ENCODE measurements at places on chromosomes 2 and 18. TPM values are rescaled to one million over a fixed set of nuclear protein-coding genes. Genes with fewer than 3 reads are reported as not detected.

DNA sequence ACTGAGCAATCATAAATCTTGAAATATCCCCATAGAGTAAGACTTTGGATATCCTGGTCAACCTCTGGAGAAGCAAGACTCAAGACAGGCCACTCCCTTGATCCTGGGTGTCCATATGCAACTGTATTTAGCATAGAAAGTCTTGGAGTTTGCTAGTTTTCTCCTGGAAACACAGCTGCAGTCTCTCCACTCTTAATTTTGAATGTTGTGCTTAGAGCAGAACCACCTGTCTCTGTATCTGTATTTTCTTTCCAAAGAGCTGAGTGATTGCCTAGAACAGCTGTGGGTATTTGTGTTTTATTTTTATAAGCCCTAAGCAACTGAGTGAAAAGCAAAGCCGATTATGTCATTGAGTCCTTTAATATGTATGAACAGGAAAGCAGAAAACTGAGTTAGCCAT is 64.1 kb upstream of the ADAM23 start:
- no peak for DNase-seq

DNA sequence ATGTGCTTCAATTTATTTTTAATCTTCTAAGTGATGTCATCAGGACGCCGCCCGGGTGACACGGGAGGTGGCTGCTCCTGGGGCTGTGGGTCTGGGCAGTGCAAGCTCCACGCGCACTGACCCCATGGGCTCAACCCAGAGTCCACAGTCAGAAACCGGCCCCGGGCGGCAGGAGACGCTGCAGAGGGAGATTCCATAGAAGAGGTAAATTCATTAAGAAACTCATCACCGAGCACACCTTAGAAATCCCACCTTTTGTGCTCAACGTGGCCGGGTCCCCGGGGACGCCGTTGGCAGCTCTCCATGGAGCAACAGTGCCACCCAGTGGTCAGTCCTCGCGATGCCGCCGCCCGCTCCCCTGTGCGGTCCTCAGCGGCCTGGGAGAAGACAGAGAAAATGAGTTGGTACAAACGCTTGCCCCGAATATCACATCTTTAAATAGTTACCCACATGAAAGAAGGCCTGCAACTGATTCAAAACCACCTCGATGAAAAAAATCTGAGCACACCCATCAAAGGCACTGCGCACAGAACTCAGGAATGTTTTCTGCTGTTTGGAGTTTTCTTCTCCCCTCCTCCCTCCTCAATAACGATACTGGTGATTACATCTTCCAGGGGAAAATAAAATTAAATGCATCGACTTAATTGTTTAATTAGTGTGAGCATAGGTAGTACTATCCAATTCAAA is 92.6 kb downstream of the CMPK2 start:
- DNase-seq, result peak; percentile 70

The UGT1A4 gene
- 23.2 TPM for total RNA-seq

The RAMP1 gene
- total RNA-seq, result 49.0 TPM

GRCh38 chr2:81647715-81648230 is 1343.2 kb upstream of the LRRTM1 start:
- DNase-seq, result no peak

GRCh38 chr2:11907190-11907589 is 160.8 kb downstream of the LPIN1 start:
- no peak for DNase-seq

DNA sequence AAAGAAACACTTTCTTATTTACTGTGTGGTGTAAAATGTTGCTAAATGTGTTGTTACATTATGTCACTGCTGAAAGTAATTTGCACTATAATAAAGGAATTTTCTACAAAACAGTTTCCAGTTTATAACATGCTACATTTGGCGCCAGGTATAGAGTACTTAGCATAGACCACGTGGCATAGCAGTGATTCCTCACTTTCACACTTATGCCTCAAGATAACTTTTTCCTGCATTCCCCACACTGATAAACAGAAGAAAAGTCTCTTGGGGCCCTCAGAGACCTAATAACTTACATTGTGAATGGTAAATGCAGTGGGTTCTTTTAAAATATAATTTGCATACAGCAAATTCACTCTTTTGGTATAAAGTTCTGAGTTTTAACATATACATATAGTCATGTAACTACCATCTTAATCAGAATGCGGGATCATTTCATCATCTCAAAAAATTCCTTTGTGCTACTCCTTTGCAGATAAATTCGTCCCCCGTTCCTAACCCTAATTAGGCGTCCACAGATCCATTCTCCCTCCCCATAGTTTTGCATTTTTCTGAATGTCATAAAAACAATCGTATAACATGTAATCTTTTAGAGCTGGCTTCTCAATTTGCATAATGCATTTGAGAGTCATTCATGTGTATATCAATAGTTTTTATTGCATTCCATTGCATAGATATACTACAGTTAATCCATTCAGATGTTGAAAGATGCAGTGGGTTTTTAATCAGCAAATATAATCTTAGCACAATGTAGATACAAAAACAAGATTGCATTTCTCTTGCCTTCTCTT is 7.5 kb downstream of the LGALSL start:
- no peak for DNase-seq

The POTEE gene
- total RNA-seq, result 0.29 TPM

DNA sequence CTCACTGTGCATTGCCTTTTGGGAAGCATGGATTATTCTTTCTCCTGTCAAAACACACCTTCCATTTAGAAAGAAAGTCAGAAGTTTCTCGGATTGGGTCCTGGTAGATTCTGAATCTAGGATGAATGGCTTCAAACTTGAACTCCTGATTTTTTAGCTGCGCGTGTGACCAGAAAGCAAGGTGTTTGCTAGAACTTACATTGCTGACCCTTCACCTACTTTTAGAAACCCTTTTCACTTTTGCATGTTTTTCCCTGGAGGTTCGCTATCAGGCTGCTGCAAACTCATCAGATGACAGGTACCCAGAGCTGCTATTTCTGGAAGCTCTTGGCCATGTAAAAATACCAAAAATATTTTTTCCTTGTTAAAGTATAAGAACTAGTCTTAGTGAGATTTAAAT is 132.0 kb downstream of the QPCT start:
- no peak for DNase-seq

The SCN1A gene
- not detected for total RNA-seq

DNA sequence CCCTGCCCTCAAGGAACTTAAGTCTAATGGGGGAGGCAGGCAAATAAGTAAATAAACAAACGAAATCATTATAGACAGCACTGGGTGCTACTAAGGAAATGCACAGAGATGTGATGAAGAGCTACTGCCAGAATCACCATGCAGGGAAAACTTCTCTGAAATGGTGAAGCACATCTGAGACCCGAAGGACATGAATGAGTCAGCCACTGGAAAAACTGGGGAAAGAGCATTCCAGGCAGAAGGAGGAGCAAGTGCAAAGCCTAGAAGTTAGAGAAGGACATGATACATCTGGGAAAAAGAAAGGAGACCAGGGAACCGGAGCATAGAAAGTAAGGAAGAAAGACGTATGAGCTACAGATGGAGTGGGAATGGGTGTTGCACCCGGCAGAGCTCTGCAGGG is 56.8 kb downstream of the TGFA start:
- no peak for DNase-seq

GRCh38 chr2:60416221-60417008 is 137.0 kb downstream of the BCL11A start:
- DNase-seq, result peak; percentile 54

GRCh38 chr2:241248897-241249296 is 60.4 kb downstream of the ANO7 start:
- no peak for DNase-seq

DNA sequence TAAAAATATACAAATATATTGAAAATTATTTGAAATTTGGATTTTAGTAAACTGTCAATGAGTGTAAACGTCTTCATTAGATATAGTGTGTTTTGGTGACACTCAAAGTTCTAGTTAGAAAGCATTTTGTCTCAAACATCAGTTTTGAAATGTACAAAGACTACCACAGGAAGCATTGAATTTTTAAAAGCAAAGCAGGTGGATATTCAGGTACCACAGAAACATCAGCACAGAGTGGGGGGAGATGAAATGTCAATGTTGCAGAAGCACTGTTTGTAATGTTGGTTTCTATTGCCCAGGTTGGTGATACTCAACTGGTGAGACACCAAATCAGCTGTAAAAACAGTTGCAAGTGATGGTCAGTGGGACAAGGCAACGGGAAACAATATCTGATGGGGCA is 136.5 kb upstream of the ITGA4 start:
- no peak for DNase-seq

The MYO3B gene
- total RNA-seq, result 14.1 TPM

The NPHP1 gene
- 10.2 TPM for total RNA-seq

The UPP2 gene
- not detected for total RNA-seq

The UBXN4 gene
- 117 TPM for total RNA-seq

The SATB2 gene
- total RNA-seq, result 2.7 TPM

The CAPN10 gene
- total RNA-seq, result 34.4 TPM

DNA sequence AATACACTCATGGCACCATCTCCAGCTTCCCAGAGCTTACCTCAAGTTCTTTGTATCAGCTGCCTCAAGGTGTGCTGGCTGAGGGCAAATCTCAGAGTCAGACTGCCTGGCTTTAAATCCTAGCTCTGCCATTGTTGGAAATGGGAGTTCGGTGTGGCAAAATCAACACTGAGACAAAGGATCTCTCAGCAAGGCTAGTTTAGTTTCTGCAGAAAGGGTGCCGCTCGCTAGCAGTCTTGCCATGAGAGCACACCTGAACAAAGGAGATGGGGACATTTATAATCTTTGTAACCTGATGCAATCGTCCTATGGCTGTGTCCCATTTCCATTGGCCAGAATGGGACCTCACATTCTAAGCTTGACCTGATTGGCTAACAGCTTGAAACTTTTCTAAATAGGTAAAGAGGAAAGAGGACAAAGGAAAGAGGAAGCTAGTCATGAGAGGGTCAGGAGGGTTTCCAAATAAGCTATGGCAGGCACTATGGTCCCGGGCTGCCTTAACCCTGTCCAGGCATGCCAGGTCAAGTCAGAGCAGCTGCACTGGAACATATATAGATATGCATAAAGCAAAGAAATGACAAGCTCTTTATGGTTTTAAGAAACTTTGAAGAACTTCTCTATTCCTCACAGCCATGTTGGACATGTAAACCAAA is 4.3 kb upstream of the UBE2F start:
- no peak for DNase-seq

The SIX2 gene
- total RNA-seq, result 1.2 TPM

- DNase-seq, result no peak
These were observed 85.9 kb upstream of the FOXI3 start for GRCh38 chr2:88538362-88538917.

The PRSS56 gene
- total RNA-seq, result not detected

- no peak for DNase-seq
These were observed 32.3 kb downstream of the CCNT2 start for GRCh38 chr2:134950886-134951285.

DNA sequence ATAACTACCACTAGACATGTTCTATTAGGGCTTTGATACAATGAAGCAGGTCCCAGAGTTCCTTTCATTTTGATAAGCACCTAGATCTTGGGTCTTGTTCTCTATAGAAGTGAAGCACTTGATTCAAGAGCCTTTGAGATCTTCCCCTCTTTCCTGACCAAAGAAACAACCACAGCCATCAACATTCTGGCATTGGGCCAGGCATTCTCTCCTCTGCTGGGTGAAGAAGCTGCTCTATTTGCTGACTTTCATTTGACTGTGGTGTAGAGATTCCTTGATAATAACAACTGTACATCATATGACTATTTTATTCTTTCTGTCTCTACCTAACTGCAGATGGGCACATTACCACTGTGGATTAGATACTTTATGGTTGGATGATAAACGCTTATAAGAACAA is 96.6 kb upstream of the LYPD1 start:
- DNase-seq, result no peak

The ITGAV gene
- 60.1 TPM for total RNA-seq

GRCh38 chr2:146370826-146371225 is 1474.0 kb upstream of the ACVR2A start:
- DNase-seq, result no peak

GRCh38 chr2:196184921-196185320 is 13.5 kb upstream of the STK17B start:
- DNase-seq, result no peak

GRCh38 chr2:20596973-20597859 is 53.7 kb downstream of the HS1BP3 start:
- DNase-seq, result peak; percentile 79

The FAM237A gene
- not detected for total RNA-seq
